Natural killer cell treated with Interleukin-12 subunit alpha and Interleukin-12 subunit beta and Interleukin-15 and Interleukin-18, amount 100 ng/mL, for 72 hours (primary cell): ENCODE measurements at places on chromosomes 7 and 10. TPM values are rescaled to one million over a fixed set of nuclear protein-coding genes. Genes with fewer than 3 reads are reported as not detected.
A peak's percentile ranks its signal among the peaks of the same experiment; 100 is the strongest.

Gene LBX1
- not detected for total RNA-seq

Gene GRID2IP
- total RNA-seq, result not detected

- peaks cover 4% of the 10 kb centered on the region for H3K36me3 ChIP-seq
- no peak overlapping the region for H3K4me3 ChIP-seq
- no peak for DNase-seq
- H3K27me3 ChIP-seq, result no peaks in the 10 kb centered on the region
- H3K27ac ChIP-seq, result no peak overlapping the region
Measured at GRCh38 chr7:45114926-45115325, 3.4 kb upstream of the TBRG4 start.

DNA sequence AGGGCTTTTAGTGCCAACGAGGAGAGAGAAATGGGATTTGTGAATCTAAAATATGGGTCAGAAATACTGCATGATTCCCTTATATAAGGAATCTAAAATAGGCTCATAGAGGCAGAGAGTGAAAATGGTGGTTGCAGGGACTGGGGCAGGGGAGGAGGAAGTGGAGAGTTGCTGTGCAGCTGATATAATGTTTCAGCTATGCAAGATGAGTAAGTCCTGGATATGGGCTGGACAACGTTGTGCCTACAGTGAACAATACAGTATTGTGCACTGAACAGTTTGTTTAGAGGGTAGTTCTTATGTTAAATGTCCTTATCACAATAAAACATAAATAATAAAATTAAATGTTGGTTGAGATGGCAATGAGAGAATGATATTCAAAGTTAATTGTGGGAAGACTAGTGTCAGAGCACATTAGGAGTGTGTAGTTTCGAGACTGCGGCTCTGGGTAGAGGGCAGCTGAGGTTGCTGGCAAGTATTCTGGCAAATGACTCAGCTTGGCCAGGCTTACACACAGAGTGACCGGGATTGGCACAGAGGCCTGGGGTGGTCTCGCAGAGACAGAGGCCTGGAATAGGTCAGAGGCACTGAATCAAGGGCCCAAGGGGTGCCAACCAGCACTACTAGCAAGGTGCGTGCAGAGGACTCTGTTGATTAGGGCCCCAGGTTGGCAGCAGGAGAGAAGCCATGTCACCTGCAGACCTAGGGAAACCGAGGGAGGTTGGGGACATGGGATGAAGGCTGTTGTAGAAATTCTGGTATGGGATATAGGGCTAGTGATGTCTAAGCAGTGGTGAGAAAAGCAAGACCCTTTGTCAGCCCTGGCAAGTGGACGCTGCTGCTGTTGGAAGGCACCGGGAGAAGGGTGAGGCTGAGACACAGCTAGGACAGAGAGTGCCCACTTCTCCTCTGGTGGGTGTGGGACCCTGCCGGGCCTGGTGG, 2.8 kb upstream of the DEPP1 start:
- no peak for DNase-seq
- no peaks in the 10 kb centered on the region for H3K27me3 ChIP-seq
- no peaks in the 10 kb centered on the region for H3K36me3 ChIP-seq
- peak overlapping the region; percentile 60 for H3K27ac ChIP-seq
- H3K4me1 ChIP-seq, result peaks cover 8% of the 10 kb centered on the region
- H3K4me3 ChIP-seq, result no peak overlapping the region

DNA sequence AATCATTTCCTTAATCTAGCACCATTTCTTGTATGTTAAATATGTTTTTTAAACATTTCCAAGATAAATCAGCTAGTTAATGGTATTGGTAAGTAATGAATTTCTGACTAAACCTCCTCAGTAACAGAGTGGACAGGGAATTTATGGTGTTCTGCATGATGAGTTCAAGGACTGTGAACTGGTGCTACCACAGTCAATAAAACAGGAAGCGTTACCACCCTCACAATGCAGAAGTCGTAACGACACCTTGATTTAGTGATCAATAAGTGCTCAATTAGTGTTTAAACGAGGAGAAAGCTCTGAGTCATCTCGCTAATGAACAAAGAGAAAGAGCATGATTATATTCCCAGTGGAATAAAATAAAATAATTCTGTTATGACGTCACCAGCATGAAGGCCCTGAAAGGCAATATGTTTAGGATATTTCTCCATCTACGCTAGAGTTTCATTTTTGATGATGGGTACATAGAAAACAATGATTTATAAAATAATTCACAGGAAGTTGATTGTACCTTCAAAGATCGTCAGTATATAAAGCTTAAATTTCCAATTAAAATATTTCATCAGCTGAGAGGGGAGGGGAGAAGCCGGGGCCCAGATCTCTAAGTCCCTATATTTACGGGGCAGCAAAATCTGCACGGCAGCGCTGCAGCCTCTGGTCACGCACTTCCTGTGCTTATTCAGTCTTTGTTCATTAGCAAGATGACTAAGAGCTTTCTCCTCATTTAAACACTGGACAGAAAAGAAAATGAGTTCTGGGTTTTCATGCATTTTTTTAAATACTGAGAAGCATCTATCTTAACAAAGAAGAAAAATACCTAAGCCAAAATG, 400.5 kb downstream of the PTPRN2 start:
- no peak overlapping the region for H3K27ac ChIP-seq
- peaks cover 7% of the 10 kb centered on the region for H3K36me3 ChIP-seq
- no peaks in the 10 kb centered on the region for H3K27me3 ChIP-seq
- no peak overlapping the region for H3K4me3 ChIP-seq

- no peak overlapping the region for H3K4me3 ChIP-seq
- no peaks in the 10 kb centered on the region for H3K36me3 ChIP-seq
- peaks cover 3% of the 10 kb centered on the region for H3K27me3 ChIP-seq
- H3K4me1 ChIP-seq, result no peaks in the 10 kb centered on the region
Measured at GRCh38 chr10:93287775-93288174, 194.4 kb downstream of the MYOF start.

DNA sequence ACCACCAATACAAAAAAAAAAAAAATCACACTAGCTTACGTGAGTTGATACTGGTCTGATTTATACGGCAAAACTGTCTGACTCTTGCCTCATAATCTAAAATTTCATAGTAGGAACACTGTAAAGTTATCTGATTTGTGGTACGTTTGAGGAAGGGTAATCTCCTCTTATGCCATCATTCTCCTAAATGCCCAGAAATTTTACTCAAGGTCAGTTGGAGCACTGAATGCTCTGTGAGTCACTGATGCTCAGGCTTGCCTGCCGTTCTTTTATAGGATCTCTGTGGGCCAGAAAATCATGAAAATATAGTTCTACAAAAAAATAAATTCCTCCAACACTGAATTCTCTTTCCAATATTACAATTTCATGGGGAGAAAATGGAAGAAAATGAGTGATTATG, 135.7 kb downstream of the PDE1C start:
- no peak overlapping the region for H3K27ac ChIP-seq
- peaks cover 2% of the 10 kb centered on the region for H3K36me3 ChIP-seq
- no peaks in the 10 kb centered on the region for H3K27me3 ChIP-seq
- no peaks in the 10 kb centered on the region for H3K4me1 ChIP-seq
- no peak for DNase-seq
